ENCODE measurements at places on chromosomes 12 and 14.

GRCh38 chr12:42873401-42873800 is 283.9 kb upstream of the PRICKLE1 start:
- DNase-seq = no peak

- no peak for DNase-seq
These were observed 1.4 kb downstream of the ARL6IP4 start for GRCh38 chr12:122981587-122982476.

DNA sequence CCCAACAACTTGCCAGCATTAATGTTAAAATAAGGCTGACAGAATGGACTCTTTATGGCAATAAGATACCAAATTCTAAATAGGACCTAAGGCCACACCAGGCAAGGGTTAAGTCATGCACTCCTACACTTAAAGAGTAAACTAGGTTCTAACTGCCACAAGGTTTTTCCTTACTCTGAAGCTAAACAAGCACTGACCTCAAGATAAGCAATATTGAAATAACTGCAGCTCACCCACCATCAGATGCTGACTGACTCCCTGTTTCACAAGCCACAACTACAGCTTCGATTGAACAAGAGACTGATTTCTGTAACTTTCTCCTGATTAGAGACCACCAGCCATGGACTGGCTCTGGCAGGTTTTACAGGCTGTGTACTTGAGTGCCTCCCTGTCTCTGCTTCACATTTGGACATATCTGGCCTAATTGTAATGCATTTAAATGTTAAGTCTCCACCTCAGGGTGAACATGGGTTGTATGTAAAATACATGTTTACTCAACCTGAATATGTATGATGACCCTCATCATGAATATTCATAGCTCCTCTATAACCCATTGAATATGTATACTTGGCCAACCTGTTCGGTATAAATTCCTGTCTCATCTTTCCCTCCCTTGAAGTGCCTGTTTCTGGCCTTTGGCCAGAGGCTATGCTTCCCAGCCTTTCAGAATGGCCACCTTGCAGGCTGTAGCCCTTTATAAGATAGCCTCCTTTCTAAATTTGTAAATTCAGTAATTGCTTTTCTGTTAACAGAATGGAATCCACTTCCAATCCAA is 70.5 kb upstream of the DAAM1 start:
- DNase-seq = no peak

DNA sequence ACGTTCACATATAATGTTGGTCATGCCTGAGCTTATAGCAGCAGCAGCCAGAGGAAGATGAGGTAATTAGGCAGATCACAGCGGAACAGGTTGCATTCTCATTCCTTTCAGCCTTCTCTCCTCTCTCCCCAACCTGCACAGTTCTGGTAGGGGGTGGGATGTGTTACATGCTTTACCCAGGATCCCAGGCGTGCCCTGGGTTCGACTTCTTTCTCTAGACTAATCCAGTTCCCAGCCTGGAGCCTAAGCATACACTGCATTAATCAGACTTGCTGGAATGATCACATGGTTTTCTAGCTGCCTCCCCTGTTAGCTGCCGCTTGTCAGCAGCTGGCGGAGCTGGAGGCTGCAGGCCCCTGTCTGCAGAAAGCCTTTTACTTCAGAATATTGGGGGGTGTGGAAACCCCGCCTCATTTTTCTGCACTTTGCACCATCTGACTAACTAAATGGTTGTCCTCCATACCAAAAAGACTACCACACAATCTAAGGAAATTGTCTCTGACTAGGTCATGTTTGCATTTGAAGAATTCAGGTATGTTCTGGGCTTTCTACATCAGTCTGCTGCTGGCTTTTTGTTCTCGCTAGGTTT is 46.0 kb upstream of the EVL start:
- no peak for DNase-seq

Measured in T47D (cell line).